ENCODE measurements at places on chromosomes 1 and 21.

GRCh38 chr21:45549626-45550463 lies 7.6 kb upstream of the SLC19A1 start:
- DNase-seq: no peak

DNA sequence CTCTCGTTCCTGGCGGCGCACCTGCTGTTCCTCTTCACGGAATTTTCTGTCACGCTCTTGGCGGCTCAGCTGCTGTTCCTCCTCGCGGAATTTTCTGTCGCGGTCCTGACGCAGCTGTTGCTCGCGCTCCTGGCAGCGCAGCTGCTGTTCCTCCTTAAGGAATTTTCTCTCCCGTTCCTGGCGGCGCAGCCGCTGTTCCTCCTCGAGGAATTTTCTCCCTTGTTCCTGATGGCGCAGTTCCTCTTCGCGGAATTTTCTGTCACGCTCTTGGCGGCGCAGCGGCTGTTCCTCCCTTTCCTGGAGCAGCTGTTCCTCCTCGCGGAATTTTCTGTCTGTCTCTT lies 6.4 kb downstream of the TCHH start:
- no peak for DNase-seq

- no peak for DNase-seq
Observed at GRCh38 chr21:14526199-14526598, 19.9 kb downstream of the SAMSN1 start.

DNA sequence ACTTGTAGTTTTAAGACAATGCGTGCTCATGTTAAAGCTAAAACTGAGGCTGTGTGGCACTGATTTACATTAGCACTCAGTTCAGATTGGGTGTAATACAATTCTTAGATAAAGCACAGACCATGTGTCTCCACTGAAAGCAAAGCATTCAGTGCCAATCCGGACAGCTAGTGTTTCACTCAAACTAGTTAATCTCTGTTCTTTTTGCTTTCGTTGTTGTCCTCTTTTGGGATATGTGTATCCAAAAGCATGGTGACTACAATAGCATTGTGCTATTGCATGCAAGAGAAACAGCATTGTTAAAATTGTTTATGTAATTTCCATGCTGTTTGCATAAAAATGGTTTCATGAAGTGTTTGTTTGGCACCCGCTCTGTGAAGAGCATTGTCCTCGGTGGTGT lies 54.6 kb downstream of the F3 start:
- DNase-seq: no peak

- DNase-seq: no peak
Observed at GRCh38 chr1:147751346-147751745, 9.1 kb downstream of the GJA5 start.

GRCh38 chr1:76867342-76868130 lies at the start of gene ST6GALNAC5:
ST6GALNAC5 (plus strand) TSS chr1:76867480.
- DNase-seq: peak; percentile 16

DNA sequence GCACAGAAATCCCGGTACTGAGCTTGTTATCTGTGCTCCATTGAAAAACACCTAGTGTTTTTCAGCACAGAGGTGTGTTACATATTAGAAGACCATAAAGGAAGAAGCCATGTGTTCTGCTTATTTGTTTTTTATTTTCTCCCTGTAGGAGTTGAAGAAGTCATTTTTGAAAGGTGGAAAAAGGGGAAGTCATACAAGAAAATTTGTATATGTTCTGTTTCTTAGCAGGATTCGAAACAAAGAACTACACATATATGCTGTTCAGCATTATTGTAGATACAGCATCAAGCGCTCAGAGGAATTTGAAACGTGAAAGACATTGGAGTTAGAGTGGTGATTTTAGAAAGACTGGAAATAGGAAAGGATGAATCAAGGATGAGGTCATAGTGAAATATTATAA lies 345.3 kb upstream of the ADGRL2 start:
- no peak for DNase-seq

DNA sequence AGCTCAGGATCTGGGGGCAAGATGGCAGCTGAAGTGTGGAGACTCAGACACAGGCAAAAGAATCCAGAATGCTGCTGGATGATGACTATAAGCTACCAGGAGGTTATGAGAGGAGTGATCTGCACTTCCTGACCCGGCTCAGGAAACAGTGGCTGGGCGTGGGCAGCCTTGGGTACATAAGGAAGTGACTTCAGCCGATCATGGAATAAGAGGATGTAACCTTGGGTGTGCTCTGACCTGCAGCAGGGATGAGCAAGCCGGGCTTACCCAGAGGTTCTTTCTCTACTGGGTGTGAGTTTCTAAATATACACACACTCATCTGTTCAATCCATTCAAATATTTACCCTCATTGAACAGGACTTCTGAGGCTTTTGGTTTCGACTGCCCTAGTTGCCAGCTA lies 62.7 kb downstream of the CD34 start:
- peak; percentile 65 for DNase-seq

GRCh38 chr1:9753121-9753531 lies 70.6 kb downstream of the CLSTN1 start:
- peak; percentile 81 for DNase-seq

GRCh38 chr1:3772715-3773571 lies at the start of gene SMIM1:
SMIM1 (plus strand) TSS chr1:3772749; CDS start chr1:3775374, 2,625 bp downstream.
- DNase-seq: no peak

- no peak for DNase-seq
Observed at GRCh38 chr1:155966135-155966534, 12.2 kb downstream of the ARHGEF2 start.

Data from astrocyte of the spinal cord (primary cell).